ENCODE measurements at places on chromosomes 1 and 21.

- no peak for DNase-seq
Observed at GRCh38 chr1:50877641-50878040, 82.4 kb downstream of the FAF1 start.

GRCh38 chr1:82463951-82464350, 663.2 kb downstream of the ADGRL2 start:
- DNase-seq, result no peak

- DNase-seq, result peak; percentile 70
Observed at GRCh38 chr1:211259638-211260126, 516 bp downstream of the RCOR3 start.

DNA sequence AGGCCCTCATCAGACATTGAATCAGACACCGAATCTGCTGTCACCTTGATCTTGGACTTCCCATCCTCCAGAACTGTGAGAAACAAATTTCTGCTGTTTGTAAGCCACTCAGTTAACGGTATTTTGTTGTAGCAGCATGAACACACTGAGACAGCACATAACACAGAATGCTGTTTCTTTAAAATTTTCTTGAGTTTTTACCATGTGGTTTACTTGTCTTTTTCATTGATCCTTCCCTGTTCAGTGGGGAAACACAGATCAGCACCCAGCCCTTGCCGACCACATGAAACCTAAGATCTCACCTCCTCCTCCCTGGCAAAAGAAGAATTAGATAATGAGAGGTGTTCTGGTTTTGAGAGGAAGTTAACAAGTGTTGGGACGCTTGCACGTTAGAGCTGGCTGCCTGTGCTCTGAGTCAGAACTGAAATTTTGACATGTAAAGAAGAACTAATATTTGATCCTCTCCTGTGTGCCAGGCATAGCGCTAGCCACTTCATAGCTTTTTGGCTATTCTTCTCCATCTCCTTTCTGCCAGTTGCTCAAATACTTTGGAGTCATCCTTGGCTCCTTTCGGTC, 179.6 kb downstream of the DHRS3 start:
- no peak for DNase-seq

GRCh38 chr1:184143449-184143848, 91.9 kb downstream of the TSEN15 start:
- DNase-seq, result peak; percentile 93

DNA sequence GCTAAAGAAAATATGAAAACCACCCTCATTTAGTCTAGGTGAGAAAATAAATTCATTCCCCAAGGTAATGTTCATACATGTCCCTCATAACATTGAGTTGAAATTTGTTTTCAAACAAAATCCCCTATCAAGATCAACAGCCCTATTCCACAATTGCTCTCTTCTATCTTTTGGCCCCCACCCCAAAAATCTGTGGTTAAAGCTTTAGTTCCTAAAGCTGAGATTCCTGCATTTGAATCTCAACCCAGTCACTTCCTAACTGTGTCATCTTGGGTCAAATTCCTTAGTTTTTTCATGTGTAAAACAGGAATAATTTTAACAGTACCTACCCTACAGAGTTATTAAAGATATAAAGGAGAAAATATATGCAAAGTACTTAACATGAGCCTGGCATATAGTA, 22.0 kb downstream of the KIAA0319L start:
- DNase-seq, result no peak

- no peak for DNase-seq
Observed at GRCh38 chr1:178102218-178102617, 8.3 kb downstream of the RASAL2 start.

- peak; percentile 84 for DNase-seq
Observed at GRCh38 chr1:150093805-150094204, 26.2 kb downstream of the VPS45 start.

GRCh38 chr1:240212556-240212955, 120.9 kb downstream of the FMN2 start:
- no peak for DNase-seq

GRCh38 chr1:103106426-103107341, 1.6 kb downstream of the COL11A1 start:
- peak; percentile 80 for DNase-seq

DNA sequence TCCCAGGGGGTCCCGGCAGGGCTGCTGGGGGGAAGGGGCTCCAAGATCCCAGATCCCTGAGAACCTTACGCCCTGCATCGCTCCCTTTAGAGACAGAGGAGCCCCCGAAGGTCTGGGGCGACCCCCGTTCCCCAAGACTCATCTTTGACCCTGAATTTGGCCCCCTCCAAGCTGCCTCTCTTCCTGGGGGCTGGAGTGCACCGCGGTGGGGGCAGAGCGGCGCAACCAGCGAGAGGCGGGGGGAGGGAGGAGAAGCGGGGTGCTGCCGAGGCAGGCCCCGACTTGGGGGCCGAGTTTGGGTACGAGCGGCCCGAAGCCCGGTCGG, 5.4 kb upstream of the PLEKHG5 start:
- DNase-seq, result no peak

DNA sequence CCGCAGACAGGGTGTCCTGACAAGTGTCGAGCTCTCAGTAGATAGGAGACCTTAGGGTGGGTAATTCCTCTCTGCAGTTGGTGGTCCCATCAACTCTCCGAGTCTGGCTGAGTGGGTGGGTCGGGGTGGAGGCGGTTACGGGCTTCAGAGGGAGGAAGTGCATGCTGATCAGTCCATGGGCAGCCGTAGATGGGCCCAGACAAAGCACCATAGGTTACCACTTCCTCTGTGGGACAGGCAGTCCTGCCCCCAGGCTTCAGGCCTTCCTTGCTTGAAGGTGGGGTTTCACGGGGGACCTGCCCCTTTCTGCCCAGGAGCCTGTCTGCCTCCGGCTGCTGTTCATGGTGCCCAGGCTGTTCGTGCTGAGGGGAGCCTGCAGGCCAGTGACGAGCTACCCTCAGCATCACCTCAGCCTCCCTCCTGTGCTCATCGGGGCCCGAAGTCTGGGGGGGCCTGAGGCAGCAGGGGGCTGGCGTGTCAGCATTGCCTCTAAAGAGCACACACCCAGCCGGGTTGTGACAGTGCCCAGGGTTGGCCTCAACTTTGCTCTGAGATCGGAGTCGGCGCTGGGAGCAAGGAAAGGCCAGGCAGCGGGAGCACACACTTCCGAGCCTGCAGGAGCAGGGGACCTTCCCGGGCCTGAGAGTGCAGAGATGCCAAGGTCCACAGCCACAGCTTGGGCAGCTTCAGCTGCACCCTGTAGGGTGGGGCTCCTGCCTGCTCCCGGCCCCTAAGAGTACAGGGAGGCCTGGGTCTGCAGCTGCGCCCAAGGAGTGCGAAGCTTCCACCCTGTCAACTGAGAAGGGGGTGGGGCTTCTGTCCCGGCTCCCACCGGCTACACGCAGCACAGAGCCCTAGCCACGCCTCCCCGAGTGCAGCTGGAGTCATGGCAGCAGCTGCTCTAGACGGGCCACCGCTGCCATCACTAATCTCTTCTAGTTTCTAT, 225.4 kb upstream of the NRIP1 start:
- DNase-seq, result peak; percentile 29

GRCh38 chr1:30337324-30337620, 386.1 kb downstream of the MATN1 start:
- DNase-seq, result no peak

DNA sequence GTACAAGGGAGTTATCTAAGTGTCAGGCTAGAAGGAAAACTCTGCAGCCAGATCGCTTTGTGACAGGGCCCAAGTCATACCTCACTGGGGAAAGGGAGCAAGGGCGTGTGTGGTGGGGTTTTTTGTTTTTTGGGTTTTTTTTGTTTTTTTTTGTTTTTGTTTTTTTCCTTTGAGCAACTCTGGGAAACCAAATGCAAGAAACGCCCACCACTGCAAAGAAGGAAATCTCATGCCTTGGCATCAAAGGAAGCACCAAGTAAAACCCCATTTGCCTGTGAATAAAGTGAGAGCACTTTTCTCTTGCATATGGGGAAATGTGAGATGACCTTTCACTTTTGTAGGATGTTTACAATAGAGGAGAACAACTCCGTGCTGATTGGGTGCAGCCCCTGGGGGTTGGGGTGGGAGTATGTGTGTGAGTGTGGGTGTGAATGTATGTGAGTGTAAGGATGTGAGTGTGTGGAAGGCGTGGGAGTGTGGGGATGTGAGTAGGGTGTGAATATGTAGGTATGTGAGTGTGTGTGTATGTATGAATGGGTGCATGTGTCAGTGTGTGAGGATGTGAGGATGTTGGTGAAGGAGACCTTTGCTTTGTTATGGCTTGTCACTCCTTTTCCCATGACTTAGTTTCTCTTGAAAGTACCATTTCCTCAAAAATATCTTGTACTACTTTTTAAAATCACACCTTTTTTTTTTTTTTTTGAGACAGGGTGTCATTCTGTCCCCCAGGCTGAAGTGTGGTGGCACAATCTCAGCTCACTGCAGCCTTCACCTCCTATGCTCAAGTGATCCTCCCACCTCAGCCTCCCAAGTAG, 34.6 kb downstream of the IL12RB2 start:
- no peak for DNase-seq

- DNase-seq, result no peak
Observed at GRCh38 chr1:156559086-156559796, 13.1 kb downstream of the IQGAP3 start.

DNA sequence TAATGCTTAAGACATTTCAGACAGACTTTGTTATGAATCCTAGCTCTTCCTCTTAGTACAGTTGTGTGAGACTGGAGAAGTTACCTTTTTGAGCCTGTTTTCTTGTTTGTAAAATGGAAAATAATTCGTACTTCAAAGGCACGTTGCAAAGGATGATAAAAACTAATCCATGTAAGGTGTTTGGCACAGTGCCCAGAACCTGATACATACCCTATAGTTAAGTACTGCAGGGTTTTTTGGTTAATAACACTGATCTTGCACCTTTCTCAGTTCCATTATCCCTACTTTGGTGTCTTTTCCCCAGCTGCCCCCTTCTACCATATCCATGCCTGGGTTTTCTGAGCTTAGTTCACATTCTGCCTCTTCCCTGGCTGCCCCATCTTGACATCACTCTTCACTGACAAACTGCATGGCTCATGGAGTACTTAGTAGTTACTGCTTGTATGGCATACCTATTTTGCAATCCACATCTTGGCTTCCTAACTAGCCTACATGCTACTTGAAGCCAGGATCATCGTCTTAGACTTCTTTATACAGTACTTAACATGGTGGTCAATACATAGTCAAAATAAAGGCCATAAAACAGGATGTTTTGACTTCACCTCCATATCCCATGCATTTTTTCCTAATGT, 10.1 kb downstream of the CCDC185 start:
- DNase-seq, result no peak

DNA sequence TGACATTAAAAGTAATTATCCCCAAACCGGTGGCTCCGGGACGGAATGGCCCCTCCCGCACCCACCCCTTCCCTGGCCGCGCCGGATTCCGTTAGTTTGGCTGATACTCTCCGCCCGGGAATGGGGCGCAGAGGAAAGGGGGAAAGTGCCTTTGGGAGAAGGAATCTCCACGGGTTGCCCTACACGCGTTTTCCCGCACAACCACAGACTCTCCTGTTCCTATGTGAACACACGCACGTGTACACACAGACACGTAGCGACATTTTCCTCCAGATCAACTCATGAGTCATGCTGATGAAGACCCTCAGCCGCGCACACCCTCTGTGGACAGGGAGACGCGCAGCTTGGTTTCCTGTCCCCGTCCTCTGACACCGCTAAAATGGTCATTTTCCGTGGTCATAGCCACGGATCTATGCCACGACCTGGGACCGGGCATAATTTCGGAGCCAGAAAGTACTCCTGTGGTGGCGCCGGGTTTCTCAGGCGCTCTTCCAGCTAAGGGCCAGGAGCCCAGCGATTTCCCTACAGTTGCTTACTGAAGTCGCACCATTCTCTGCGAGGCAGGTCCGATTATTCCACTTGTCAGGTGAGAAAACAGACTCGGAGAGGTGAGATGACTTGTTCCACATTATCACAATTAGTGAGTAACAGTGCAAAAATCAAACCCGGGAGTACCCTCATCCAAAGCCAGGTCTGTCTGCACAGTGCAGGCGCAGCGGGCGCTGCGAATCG, 4.0 kb upstream of the DMRTA2 start:
- no peak for DNase-seq

DNA sequence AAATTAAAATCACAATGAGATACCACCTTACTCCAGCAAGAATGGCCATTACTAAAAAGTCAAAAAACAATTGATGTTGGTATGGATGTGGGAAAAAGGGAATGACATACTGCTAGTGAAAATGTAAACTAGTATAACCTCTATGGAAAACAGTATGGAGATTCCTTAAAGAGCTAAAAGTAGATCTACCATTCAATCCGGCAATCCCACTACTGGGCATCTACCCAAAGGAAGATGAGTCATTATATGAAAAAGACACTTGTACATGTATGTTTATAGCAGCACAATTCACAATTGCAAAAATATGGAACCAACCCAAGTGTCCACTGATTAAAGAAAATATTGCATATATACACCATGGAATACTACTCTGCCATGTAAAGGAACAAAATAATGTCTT, 37.2 kb downstream of the SUSD4 start:
- peak; percentile 16 for DNase-seq

- DNase-seq, result no peak
Observed at GRCh38 chr1:48089356-48089891, 92.2 kb upstream of the TRABD2B start.

GRCh38 chr1:42853116-42853884, 6.9 kb downstream of the ZNF691 start:
- no peak for DNase-seq

GRCh38 chr1:237961754-237962153, 71.0 kb upstream of the ZP4 start:
- no peak for DNase-seq

- DNase-seq, result no peak
Observed at GRCh38 chr21:42242611-42243010, 23.7 kb downstream of the ABCG1 start.

DNA sequence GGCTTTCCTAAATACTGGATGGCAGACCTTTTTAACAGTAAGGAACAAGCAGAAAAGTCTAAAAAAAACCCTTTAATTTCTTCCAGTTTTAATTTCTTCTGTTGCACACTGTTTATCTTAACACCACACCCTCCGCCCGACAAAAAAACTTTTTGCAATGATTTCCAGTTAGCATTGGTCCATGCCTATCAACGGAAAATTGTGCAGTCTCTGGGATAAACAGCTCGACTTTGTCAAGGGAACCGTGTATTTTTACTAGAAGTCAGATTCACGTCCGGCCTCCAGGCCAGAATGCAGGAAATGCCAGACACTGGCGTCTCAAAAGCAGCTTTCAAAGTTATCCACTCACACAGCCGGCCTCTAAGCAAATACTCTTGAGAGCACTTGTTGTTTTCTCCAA, 378 bp upstream of the NUP210L start:
- no peak for DNase-seq

DNA sequence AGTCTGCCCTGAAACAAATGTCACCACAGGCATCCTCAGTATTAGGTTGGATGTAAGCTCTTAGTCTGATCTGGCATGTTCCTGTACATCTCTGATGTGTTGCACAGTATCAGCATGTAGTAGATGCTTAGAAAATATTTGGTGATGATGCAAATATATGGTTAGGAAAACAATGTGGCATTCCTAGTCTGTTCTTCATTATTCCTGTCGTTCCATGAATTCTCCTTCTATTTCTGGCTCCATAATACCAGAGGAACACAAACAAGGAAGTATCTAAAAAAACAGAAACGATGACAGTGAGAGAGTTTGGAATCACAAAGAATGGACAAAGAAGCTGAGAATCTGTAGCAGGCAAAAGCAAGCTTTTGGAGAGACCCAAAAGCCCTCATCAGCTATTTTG, 236.6 kb downstream of the HHAT start:
- DNase-seq, result no peak
